Left cardiac atrium (tissue), 4 donors: ENCODE measurements at places on chromosomes 2 and 18.

- no peak for DNase-seq
Observed at GRCh38 chr2:17079262-17079661, 413.6 kb upstream of the CYRIA start.

- no peak for DNase-seq
Observed at GRCh38 chr2:205324355-205324754, 357.9 kb upstream of the NRP2 start.

DNA sequence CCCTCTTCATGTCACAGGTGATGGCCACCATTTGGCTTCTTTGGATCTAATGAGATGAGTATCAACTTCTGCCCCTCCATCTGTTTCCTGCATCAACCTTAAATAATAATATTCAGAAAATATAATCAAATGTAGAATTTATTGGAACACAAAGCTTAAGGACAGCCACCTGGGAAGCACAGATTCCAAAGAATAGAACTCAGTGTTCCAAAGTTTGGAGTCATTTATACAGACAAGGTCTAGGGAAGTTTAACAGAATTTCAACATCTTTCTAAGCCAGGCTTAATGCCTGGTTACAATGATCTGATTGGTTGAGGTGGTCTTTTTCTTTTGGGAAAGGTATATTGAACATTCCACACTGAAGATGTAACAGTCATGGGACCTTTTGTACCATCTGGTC lies 218.0 kb upstream of the PIEZO2 start:
- DNase-seq, result no peak

GRCh38 chr2:217743407-217743806 lies 259.4 kb downstream of the TNS1 start:
- no peak for DNase-seq

DNA sequence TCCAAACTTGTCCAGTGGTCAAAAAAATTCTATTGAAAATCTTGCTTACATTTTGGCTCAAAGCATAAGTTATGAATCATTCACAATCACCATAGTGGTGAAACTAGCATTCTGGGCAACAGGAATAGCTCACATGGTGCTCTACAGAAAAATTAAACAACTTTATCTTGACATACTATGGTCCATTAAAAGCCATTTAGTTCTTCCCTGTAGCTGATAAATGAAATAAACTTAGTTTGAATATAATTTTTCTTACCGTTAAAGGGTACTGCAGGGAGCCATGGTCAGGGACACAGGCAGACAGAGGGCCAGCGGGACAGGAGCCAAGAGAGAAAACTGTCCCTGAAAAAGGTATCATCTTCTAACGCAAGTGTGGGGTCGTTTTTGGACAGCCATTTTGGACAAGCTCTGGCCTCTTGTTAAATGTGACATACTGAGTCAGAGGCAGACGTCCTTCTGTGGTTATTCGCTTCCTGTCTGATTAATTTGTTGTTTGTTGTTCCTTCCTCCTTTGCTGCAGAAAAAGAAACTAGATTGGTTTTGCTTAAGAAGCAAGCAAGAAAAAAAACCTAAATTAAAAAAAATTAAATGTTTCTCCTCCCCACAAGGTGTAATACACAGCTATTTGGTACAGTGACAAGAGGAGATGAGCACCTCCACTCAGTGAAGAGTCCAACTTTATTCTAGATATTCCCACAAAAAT lies at the start of gene WIPF1:
WIPF1 (minus strand) TSS at position 460 of the 703 bp plus-strand sequence. CDS start 12,231 bp downstream, outside the sequence.
- DNase-seq, result no peak

DNA sequence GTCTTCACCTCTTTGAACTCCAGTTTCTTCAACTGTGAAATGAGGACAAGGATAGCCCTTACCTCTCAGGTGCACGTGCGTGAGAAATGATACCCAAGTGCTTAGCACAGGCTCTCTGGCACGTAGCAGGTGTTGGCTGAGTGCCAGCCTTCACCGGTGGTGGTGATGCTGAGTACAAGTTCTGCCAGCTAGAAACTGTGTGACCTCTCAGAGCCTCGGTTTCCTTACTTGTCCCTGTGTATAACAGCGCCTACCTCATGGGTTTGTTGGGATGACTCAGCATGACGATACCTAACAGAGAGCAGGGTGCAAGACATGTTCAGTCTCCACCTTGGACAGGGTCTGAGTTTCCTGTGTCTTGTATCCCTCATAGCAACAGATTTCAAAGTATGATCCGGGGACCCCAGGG lies 205.1 kb downstream of the TNS1 start:
- DNase-seq, result no peak

DNA sequence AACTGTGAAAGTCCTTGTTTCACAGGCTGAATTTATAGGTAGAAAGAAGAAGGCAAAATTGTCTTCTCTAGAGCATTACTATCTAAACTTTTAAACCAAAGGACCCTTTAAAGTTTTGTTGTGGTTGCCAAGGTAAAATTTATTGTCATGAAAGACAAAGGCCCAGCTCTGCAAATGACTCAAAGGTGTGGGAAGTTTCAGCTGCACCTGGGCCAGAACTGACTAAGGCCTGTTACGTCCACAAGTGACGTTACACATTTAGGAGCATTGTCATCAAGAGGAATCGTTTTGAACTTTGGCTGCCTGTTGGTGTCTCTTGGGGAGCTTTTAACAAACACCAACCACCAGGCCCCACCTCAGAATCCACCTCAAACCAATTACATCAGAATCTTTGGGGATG lies 8.1 kb upstream of the DSC3 start:
- no peak for DNase-seq

DNA sequence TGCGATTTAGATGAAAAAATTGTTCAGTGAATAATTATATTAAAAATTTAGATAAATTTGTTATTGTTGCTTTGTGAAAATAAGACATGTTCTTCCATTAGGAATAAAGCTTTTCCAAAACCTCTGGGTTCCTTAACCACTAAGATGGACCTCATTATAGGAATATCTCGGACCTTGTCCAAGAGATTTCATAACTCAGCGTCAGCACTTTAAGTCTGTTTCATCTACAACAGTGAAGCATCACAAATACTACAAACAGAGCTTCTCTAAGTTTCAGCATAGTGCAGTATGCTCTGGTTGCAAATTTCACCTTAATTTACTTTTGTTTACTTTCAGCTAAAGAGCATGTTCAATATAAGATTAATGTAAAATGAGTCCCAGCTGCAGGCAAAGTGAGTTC lies 150.3 kb downstream of the UBE2E3 start:
- DNase-seq, result no peak

DNA sequence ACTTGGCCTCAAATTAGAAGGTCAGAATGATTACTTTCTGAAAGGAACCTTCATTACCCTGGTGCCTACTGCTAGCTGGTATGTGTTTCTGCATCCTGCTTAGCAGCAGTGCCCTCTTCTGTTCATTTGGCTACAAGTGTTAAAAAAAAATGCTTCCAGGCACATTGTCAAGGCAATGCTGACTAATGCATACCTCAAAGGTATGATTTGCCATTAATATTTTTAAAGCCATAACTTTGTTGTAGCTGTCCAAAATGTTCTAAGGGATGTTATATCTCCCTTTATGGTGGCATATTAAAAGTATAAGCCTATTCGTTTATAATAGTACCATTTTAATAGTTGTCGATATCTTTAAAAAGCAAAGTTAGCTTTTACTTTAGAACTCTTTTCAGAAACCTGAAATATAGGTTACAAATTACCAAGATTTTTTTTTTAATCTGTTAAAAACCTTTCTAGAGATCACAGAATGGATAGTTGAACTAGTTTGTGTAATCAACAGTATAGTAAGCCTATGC lies 52.0 kb upstream of the FAM171B start:
- no peak for DNase-seq

DNA sequence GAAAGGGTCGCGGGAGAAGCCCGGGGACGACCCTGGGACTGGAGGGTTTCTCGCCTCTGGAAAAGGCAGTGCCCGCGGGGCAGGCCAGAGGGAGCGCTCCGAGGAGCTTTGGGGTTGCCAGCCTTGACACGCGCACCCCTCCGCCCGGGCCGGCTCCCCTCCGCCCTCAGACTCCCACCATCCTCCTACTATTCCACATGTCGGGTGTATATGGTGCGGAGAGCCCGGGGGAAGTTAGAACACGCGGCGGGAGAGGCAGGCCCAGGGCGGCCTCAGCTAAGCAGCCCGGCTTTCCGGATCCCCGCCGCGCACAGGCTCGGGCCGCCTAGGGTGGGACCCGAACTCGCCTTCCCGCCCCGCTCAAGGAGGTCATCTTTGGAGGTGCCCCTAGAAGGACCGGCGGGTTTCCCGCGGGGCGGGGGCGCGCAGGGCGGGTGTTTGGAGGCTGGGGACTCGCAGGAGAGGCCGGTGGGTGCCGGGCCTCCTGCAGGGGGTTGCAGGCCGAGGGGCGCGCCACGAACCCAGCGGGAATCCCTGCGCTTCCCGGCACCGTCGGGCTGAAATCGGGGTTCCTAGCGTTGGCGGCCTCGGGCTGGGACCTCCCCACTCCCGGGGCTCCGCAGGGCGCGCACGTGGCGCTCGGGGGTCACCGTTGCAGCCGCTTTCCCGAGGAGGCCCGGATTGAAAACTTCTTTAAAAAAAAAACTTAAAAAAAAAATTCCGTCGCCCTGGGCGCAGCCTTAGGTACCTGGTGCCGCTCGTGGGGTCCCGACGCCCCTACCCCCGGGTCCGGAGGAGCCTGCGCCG lies 3.7 kb downstream of the NFATC1 start:
- DNase-seq, result no peak

- DNase-seq, result no peak
Observed at GRCh38 chr2:159013103-159013502, 44.7 kb downstream of the TANC1 start.

GRCh38 chr2:3001615-3002560 lies 375.7 kb downstream of the EIPR1 start:
- DNase-seq, result no peak

- no peak for DNase-seq
Observed at GRCh38 chr2:30503695-30504052, 56.6 kb downstream of the LCLAT1 start.

- DNase-seq, result no peak
Observed at GRCh38 chr2:355773-356172, 67.9 kb upstream of the ALKAL2 start.

DNA sequence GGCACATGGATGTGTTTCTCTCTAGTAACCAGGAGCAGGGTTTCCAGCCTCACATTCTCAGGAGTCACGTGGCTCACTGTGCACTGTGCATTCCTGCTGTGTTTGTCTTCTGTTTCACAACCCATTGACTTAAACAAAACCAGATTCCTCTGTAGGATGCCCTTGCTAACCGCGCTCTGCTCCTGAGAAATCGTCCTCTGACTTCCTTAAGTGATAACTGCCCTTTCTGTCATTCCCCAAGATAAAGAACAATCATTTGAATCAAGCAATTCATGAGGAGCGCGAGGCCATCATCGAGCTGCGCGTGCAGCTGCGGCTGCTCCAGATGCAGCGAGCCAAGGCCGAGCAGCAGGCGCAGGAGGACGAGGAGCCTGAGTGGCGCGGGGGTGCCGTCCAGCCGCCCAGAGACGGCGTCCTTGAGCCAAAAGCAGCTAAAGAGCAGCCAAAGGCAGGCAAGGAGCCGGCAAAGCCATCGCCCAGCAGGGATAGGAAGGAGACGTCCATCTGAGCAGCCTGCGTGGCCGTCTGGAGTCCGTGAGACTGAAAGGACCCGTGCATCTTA lies 60.2 kb downstream of the RALBP1 start:
- no peak for DNase-seq

GRCh38 chr18:44342946-44343345 lies 337.7 kb upstream of the SETBP1 start:
- no peak for DNase-seq

GRCh38 chr2:238510911-238511613 lies 84.3 kb downstream of the ASB1 start:
- no peak for DNase-seq

- no peak for DNase-seq
Observed at GRCh38 chr2:174752403-174753037, 11.8 kb downstream of the CHRNA1 start.

DNA sequence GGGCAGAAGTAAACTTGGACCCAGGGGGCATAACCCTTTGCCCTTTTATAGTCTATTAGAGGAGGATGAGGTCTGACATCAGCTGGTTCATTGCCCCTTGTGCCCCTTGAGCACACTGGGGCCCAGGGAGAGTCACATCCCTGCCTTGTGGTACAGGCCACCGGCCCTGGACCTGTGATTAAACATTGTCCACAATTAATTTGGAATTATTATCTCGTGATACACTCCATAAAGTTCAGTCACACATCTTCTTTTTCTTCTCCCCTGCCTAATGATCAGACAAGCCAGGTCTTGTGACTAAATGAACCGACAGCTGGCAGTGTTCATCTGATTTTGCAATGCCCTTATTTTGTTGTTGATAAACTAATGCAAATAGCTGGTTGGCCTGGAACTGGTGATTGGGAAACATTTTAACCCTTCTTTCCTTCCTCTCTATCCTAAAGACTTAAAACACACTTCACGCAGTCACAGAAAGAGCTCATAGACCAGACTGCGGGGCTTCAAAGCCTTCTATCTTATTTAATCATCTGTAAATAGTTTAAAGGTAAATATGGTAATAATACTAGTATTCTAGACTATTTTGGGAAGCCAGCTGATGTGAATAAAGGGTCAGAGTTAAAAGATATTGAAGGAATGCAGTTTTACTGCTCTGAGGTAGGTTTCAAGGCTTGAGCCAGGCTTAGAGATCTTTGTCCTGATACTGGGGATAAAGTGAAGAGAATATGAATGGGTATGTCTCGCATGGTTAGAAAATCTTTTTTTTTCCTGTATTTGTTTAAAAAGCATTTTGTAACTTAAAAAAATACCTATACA lies 13.4 kb downstream of the IL1R1 start:
- no peak for DNase-seq

- no peak for DNase-seq
Observed at GRCh38 chr2:146844226-146844990, 1000.4 kb upstream of the ACVR2A start.

DNA sequence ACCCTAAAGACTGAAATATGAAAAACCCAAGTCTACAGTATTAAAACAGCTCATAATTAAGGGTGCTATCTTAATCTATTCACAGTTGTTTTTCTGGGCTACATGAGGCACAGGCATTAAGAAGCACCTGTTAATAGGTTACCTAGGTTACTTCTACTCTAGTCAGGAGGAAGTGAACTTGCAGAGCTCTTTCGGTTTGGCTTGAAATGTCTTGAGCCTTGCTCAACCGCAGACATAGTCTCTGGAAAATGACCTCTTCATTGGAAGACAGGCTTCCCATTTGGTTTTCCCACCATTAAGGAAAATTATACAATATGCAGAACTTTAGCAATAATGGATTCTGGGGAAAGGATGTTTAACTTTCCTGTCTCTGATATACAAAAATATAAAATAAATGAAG lies 142.3 kb upstream of the KCNJ3 start:
- no peak for DNase-seq

DNA sequence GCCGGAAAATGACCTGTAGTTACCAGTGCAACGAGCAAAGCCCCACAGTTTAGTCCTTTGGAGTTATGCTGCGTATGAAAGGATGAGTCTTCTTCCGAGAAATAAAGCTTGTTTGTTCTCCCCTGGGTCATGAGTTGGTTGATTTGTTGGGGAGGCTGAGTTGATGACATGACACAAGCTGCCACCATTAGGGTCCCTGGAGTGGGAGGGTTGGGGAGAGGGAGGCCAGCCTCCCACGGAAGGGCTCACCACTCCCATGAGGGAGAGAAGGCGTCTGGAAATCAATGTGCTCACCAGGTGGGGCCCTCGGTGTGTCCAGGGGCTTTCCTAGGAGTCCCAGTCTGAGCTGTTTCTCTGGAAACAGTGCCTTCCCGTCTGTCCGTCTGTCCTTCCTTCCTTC lies 7.4 kb upstream of the DGKD start:
- DNase-seq, result no peak

GRCh38 chr2:41510108-41510507 lies 537.7 kb upstream of the PKDCC start:
- no peak for DNase-seq

- DNase-seq, result no peak
Observed at GRCh38 chr2:50859110-50859509, 172.8 kb downstream of the NRXN1 start.

- no peak for DNase-seq
Observed at GRCh38 chr2:9105601-9106337, 100.8 kb upstream of the ASAP2 start.

- no peak for DNase-seq
Observed at GRCh38 chr18:62767321-62767720, 52.0 kb downstream of the PHLPP1 start.
